Fibroblast of the aortic adventitia (primary cell): ENCODE measurements at places on chromosomes 7 and 10. TPM values are rescaled to one million over a fixed set of nuclear protein-coding genes. Genes with fewer than 3 reads are reported as not detected.

The KCNMA1 gene
- total RNA-seq, result 40.1 and 106 TPM in 2 replicates

The AGAP9 gene
- 4.2 and 7.0 TPM in 2 replicates for total RNA-seq

The NOBOX gene
- not detected in 2 replicates for total RNA-seq

The PALS2 gene
- 48.0 and 131 TPM in 2 replicates for total RNA-seq

The SPACDR gene
- total RNA-seq, result 0.27 TPM in 1 of 2 replicates, not detected in the other

The GIMAP1 gene
- not detected in 2 replicates for total RNA-seq

The GRID1 gene
- not detected in 2 replicates for total RNA-seq

The ZNF438 gene
- total RNA-seq, result 2.9 and 8.0 TPM in 2 replicates

The CELF2 gene
- 21.9 and 42.8 TPM in 2 replicates for total RNA-seq

The VWDE gene
- 0.08 and 0.09 TPM in 2 replicates for total RNA-seq

The SLC39A12 gene
- not detected in 2 replicates for total RNA-seq

The H2BK1 gene
- total RNA-seq, result not detected in 2 replicates

The PVRIG gene
- not detected in 2 replicates for total RNA-seq

The PRKCQ gene
- total RNA-seq, result 0.08 TPM in 1 of 2 replicates, not detected in the other

The IKZF1 gene
- not detected in 2 replicates for total RNA-seq

The ZC3HAV1L gene
- 11.9 and 36.6 TPM in 2 replicates for total RNA-seq

The PPP1R9A gene
- total RNA-seq, result 0.45 and 0.49 TPM in 2 replicates

The C10orf71 gene
- not detected in 2 replicates for total RNA-seq

The ARHGAP19 gene
- total RNA-seq, result 9.8 and 10.8 TPM in 2 replicates

The TRIL gene
- 0.81 and 6.3 TPM in 2 replicates for total RNA-seq

The FAM107B gene
- total RNA-seq, result 4.8 and 22.7 TPM in 2 replicates

The IL6 gene
- total RNA-seq, result 3.8 and 10.2 TPM in 2 replicates

The STEAP4 gene
- total RNA-seq, result 1.8 and 2.1 TPM in 2 replicates

The CTAGE8 gene
- 6.2 TPM in 1 of 2 replicates, not detected in the other for total RNA-seq

The MYO3A gene
- not detected in 2 replicates for total RNA-seq

The AKR1E2 gene
- 1.3 and 4.6 TPM in 2 replicates for total RNA-seq

The CPN1 gene
- total RNA-seq, result not detected in 2 replicates

The EEF1AKMT2 gene
- total RNA-seq, result 25.3 TPM in 2 replicates

The LYZL2 gene
- total RNA-seq, result not detected in 2 replicates

The FAM24B gene
- 3.1 and 4.3 TPM in 2 replicates for total RNA-seq

The SH2B2 gene
- total RNA-seq, result 2.0 and 4.9 TPM in 2 replicates

The GRB10 gene
- total RNA-seq, result 20.1 and 39.1 TPM in 2 replicates

The GRM8 gene
- 0.36 TPM in 1 of 2 replicates, not detected in the other for total RNA-seq

The MBL2 gene
- total RNA-seq, result not detected in 2 replicates

The SUN3 gene
- not detected in 2 replicates for total RNA-seq

The DRGX gene
- total RNA-seq, result not detected in 2 replicates

The COA1 gene
- 13.2 and 71.4 TPM in 2 replicates for total RNA-seq

The AOAH gene
- 0.74 TPM in 1 of 2 replicates, not detected in the other for total RNA-seq

The CHCHD2 gene
- total RNA-seq, result 175 and 348 TPM in 2 replicates
